ENCODE measurements at places on chromosomes 16 and 17.

DNA sequence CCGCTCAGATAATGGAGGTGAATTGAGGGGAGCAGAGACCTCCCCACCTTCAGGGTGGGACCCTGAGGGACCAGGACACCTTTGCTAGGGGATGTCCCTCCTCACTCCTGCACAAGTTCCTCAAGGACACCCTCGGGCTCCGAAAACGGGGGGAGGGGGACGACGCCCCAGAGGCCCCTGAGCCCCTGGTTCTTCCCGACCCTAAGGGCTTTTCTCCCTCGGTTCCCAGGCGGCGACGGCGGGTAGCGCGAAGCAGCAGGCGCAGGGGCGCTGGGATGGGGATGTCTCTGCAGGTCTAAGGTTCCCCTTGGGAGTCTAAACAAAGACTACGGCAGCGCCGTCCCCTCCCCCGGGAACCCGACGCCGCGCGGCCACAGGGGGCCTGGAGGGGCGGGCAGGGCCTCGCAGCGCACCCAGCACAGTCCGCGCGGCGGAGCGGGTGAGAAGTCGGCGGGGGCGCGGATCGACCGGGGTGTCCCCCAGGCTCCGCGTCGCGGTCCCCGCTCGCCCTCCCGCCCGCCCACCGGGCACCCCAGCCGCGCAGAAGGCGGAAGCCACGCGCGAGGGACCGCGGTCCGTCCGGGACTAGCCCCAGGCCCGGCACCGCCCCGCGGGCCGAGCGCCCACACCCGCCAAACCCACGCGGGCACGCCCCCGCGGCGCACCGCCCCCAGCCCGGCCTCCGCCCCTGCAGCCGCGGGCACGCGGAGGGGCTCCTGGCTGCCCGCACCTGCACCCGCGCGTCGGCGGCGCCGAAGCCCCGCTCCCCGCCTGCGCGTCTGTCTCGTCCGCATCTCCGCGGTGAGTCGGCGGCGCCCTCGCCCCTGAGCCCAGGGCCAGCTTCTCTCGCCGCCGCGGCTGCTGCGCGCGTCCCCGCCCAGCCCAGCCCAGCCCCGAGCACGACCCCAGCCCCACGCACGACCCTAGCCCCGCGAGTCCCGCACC lies 36.7 kb upstream of the NDRG4 start:
- DNase-seq = no peak

- no peak for DNase-seq
These were observed 661.2 kb downstream of the WWOX start for GRCh38 chr16:78760611-78761010.

DNA sequence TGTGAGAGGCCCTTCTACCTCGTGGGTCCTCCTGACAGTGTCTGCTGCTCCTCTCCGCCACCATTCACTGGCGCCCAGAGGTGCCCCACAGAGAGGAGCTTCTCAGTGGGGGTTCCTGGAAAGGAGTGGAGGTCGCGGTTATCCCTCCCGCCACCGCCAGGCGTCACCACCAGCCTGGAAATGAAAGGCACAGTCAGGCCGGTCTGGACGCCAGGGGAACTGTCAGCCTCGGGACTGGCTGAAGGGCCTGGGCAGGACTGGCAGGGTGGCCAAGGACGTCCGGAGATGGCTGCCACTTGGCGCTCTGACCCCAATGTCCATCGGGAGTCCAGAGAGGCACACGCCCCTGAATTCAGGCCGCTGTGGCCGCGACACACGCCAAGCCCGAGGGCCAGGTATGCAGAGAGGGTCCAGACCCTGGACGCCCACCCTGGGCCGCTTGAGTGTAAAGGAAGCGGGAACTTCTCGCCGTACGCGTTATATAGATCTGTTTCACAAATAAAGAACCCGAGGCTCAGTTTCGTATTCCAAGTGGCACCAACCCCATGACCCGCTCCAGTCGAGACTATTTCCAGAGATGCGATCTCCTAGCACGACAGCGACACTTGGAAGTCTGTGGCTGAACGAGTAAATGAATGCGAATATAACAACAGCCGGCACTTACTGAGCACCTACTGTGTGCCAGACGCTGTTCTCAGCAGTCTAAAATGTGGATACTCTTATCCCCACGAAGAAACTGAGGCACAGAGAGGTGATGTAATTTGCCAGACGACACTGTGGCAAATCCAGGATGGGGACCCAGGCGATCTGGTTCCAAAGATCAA lies 7.6 kb upstream of the NXPH3 start:
- DNase-seq = peak; percentile 76

- DNase-seq = no peak
These were observed 126.6 kb downstream of the C16orf95 start for GRCh38 chr16:87190288-87191230.

DNA sequence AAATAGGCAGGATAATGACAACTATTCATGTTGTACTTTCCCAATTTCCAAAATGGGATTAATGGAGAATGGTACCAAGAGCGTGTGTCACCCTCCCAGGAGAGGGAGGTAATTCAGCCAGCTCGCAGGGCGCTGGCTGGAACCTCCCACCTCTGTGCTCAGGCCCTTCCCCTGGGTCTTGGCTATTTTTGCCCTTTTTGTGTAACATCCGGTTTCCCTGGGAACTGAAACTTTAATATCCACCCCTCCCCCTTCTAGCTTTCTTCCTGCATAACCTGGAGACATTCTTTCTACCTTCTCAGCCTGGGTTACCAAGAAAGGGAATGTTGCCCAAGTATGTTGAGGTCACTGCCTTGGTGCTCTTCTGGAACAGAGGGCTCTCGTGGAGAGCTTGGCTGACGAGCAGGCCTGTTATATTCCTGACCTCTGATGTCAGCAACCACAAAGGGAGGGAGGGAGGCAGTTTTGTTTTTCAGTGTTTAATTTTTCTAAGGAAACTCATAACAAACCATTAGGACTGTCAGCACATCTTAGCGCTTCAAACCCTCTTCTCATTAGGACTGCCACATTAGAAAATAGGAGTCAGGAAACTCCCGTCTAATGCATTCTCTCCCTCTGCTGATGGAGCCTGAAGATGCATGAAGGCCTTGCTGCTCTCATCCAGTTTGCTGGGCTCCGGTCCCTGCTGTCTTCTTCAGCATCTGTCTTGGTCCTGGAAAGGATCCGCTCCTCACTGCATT lies 25.6 kb downstream of the ITGB3 start:
- DNase-seq = no peak

- DNase-seq = no peak
These were observed 4.7 kb downstream of the PRR29 start for GRCh38 chr17:64002658-64003525.

- no peak for DNase-seq
These were observed 11.5 kb downstream of the MGAT5B start for GRCh38 chr17:76879691-76880090.

DNA sequence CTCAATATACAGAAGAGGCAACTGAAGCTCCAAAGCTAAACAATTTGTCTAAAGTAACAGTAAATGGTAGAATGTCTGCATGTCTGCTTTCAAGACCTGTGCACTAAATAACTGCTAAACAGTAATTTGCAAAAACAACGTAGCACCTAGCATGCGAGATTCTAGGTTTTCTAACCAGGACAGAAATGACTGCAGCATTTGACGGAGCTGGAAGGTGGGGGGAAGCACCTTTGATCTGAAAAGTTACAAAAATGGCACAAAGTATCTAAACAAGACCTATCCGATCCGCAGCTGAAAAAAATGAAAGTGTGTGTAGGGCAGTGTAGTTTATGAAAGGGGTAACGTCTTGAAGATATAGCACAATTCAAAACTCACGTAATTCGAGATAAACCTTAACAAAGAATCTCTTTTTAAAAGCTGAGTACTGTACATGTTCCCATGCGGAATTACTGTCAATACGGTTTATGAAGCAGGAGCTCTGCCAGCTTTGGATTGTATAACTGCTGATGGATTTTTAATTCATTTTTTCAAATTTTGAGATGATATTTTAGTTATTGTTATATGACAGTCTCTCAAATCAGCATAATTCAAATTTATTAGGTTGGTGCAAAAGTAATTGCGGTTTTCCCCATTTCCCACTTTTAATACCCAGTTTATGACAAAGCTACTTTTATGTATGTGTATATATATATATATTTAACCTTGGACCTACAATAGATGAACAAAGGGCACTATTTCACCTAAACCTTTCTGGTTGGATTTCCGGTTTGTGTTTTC lies 1.2 kb upstream of the WIPI1 start:
- DNase-seq = no peak

DNA sequence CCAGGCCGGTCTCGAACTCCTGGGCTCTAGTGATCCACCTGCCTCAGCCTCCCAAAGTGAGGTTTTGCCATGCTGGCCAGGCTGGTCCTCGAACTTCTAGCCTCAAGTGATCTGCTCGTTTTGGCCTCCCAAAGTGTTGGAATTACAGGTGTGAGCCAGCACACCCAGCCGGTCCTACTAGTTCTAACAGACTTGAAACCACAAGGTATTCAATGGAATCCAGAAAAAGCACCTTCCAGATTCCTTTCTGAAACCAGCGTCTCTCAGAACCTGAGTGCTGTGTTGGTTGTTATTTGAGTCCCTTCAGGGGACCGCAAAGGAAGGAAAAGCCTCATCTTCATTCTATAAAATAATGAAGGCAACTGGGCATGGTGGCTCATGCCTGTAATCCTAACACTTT lies 4.1 kb downstream of the KRABD2 start:
- DNase-seq = no peak

DNA sequence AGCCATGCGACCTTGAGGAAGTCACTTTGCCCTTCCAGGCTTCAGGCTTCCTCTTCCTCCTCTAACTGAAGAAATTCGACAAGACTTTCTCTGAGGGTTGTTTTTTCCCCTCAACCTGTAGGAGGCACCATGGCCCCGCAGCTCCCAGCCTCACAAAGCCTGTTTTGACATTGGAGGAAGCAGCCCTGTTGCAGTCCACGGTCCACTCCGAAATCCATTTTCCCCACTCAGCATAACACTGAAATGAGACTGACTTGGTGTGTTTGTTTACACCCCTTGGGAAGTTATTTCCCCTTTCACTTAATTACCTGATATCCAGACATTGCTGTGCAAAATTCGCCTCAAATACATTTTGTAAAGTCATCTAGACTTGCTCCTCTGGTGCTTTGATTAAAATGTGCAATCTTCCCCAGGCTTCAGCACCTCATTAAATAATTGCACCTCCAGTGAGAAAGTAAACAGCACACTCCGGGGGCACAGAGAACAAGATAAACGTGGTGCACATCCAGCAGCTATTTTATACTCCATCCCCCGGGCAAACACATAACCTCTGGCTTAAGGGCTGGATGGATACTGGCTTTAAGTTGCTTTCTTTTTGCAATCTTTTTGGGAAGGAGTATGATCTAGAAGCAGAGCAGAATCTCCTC lies 41.4 kb upstream of the PIRT start:
- DNase-seq = no peak

DNA sequence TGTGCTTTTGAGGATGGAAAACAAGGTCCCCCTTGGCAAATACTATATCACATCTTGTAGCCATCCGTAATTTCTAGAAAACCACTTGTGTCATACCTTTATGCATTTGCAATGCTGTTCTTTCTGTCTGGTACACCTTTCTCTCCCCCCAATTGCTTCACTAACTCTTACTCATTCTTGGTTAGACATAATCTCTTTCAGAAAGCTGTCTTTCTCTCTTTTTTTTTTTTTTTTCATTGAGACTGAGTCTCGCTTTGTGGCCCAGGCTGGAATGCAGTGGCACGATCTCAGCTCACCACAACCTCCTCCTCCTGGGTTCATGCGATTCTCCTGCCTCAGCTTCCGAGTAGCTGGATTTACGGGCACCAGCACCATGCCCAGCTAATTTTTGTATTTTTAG lies 94.9 kb upstream of the C17orf78 start:
- no peak for DNase-seq

DNA sequence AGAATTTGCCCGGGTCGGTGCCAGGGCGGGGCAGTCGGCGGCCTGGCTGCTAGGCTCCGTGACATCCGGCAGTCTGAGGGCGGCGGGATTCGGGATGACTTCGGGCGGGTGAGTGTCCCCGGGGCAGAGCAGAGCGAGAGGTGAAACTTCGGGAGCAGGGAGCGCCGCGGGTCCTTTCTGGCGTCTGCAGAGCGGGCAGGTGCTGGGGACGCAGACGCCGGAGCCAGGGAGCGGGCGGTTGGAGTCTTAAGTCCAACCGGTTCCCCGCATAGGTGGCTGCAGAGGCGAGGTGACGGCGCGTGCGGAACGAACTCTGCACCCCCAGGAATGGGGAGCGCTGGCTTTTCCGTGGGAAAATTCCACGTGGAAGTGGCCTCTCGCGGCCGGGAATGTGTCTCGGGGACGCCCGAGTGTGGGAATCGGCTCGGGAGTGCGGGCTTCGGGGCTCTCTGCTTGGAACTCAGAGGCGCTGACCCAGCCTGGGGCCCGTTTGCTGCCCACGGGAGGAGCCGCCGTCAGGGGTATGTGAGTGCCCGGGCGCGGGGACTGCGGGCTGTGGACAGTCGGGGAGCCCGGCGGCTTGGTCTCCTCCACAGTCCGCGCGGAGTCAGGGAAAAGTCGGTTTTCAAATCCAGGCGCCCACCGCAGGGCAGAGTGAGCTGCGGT lies at the start of gene B4GALNT2:
B4GALNT2 (plus strand) TSS at position 71 of the 666 bp plus-strand sequence; CDS start at position 95, 24 bp downstream.
- DNase-seq = no peak

DNA sequence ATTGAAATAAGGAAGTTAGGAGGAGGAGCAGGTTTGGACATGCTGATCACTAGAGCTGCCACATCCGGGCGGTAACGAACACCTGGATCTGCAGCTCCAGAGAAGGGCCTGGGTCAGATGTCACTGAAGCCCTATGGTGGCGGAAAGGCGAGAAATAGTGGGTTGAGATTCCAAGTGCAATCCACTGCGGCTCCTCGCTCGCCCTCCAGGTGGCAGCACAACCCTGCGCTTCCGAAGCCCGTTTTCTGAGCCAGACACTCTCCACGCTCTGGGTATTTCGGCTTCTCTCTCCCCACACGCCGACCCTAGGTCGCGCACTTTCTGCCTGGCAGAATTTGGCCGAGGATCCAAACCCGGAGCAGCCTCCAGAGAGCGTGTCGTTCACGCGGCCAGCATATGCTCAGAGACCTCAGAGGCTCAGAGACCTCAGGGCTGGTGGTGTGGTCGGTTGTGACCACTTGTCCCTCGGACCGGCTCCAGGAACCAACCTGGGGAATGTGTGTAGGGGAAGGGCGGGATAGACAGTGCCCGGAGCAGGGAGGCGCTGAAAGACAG lies 922 bp upstream of the SLC2A4 start:
- DNase-seq = peak; percentile 75

DNA sequence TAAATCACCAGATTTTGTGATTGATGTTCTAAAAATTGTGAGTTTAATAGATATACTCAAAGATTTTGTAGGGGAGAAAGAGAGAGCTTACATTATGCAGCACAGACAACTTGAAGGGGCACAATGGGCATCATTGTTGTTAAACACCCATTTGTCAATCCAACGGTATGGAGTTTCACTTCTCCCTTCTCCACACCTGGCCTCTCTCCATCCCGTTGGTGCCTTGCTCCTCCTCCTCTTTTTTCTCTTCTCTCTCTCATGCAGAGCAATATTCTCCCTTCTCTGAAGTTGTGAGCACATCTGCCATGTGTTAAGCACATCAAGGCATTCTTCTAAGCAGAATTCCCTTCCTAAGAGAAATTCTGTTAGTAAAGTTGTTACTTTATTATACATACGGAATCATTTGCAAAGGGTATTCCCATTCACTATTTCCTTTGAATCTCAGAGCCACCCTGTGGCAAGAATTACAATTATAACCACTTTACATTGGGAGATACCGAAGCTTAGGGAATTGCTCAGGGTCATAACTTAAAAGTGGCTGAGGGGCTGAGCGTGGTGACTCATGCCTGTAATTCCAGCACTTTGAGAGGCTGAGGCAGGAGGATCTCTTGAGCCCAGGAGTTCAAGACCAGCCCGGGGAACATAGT lies 40.5 kb upstream of the SKAP1 start:
- DNase-seq = no peak

GRCh38 chr16:1532081-1532760 lies 1.2 kb upstream of the TMEM204 start:
- no peak for DNase-seq
